ENCODE measurements at places on chromosomes 5 and 9.

- DNase-seq, result no peak
Measured at GRCh38 chr9:122382901-122383850, 12.4 kb downstream of the PTGS1 start.

DNA sequence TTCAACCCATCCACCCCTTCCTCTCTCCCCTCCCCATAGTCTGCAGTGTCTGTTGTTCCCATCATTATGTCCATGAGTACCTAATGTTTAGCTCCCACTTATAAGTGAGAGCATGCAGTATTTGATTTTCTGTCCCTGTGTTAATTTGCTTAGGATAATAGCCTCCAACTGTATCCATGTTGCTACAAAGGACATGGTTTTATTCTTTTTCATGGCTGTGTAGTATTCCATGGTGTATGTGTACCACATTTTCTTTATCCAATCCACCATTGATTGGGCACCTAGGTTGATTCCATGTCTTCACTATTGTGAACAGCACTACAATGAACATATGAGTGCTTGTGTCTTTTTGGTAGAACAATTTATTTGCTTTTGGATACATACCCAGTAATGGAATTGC lies 187.1 kb downstream of the PCSK5 start:
- DNase-seq, result no peak

- no peak for DNase-seq
Measured at GRCh38 chr9:113928269-113928668, 52.2 kb downstream of the ZNF618 start.

DNA sequence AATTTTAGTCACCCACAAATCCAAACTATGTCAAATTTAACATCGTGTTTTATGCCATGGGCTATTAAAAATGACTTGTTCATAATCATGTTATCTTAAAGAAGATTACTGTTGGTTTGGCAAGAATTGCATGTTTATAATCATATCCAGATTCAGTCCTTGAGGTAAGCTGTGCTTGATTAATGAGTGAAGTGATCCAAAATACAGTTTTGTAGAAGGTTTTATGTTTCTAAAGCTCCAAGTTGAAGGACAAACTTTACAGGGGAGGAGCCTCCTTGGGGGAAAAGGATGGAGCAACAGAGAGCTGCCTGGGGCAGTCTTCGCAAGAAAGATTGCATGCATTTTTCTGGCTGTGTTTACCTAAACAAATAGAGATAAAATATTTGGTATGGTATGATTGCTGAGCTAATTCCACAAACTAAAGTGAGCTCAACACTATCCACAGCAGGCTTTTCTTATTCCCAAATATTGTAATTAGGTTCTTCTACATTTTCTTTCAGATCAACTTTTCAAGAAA lies 189.5 kb upstream of the TYRP1 start:
- peak; percentile 22 for DNase-seq

DNA sequence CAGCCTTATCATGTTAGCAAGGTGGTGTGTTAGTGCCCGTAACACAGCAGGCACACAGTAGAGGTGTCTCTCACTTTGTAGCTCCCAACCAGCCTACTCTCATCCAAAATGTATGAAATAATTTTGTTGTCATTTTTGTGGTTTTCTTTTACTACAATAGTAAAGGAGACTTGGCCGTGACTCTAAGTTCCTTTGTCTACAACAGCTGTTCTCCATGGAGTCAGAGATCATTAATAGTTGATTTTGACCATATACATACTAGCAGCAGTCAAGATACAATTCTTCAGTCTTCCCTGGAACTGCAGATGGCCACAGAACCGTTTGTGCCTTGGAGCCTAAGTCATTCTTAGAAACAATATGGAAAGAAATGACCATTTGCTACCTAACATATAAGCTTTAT lies 567.1 kb downstream of the TLR4 start:
- DNase-seq, result no peak

GRCh38 chr9:76996700-76997099 lies 22.8 kb upstream of the FOXB2 start:
- DNase-seq, result peak; percentile 52

DNA sequence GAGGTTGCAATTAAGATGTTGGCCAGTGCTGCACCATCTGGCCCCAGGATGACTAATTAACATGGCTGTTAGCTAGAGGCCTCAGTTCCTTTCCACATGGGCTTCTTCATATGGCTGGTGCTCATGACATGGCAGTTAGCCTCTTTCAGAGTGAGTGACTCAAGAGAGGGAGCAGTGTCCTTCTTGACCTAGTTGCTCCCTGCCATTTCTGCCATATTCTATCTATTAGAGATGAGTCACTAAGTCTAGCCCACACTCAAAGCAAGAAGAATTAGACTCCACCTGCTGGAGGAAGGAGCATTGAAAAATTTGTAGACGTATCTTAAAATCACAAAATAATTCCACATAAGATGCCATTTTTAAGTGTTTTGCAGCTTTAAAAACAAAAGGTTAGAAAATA lies 651.2 kb upstream of the CCNG1 start:
- DNase-seq, result no peak

DNA sequence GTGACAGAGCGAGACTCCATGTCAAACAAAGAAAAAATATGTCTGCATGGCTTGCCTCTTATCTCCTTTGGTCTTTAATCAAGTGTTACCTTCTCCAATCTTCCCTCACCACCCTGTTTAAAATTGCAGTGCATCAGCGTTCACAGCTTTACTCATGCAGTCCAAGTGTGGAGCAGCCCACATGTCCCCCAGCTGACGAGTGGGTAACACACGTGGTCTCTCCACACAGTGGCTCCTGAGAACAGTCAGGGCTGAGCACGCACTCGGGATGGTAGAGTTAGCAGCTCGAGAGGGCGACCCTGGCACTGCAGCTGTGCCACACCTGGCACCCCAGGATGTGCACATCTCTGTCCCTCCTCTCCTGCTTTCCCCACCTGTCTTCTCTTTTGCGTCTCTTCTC lies 25.9 kb upstream of the CFAP157 start:
- DNase-seq, result no peak

DNA sequence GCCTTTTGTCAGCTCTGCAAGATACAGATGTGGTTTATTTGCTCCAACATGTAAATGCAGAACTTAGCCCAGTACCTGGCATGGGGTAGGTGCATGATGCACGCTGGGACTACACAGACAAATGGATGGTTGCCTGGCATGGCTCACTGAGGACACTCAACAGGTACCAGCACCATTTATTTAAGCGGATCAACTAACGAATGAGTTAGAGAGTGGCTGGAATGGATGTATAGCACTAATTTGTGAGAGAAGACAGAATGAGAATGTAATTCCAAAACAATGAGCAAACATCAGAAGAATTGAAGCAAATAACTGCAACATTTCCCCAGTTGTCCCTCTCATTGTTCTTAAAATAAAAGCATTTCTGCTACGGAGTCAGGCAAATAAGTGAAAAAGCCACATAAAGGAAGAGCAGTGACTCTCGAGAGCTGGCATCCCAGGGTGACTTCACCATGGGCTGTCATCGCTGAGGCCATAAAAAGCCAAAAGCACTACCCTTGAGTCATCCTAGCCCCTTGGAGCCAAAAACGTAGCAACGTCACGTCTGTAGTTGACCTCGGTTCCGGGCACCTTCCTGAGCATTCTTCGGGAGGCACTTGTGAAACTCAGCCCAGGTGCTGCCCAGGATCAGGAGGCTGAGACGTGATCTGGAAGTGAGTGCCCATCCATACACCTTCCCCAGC lies 290.3 kb downstream of the NSG2 start:
- DNase-seq, result no peak

DNA sequence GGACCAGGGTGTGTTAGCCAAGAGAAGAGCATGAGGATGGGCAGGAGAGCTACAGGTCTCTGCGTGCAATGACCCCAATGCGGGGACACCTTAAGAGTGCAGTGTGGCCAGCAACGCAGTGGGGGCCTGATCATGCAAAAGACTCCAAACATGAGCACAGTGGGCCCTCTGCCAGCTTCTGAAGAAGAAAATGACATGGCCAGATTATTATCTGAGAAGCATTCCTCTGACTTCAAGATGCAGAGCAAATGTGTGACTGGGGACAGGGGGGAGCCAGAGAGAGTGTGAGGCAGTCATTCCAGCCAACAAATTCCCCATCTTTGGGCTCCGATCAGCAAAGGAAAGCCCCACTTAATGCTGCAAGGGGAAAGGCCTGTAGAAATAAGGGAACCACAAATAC lies 229.4 kb downstream of the CDK5RAP2 start:
- no peak for DNase-seq

GRCh38 chr5:175115831-175116230 lies 328.2 kb downstream of the DRD1 start:
- no peak for DNase-seq

- no peak for DNase-seq
Measured at GRCh38 chr5:104659497-104659896, 1096.9 kb upstream of the NUDT12 start.

- DNase-seq, result no peak
Measured at GRCh38 chr5:180281706-180282105, 10.2 kb downstream of the MAPK9 start.

DNA sequence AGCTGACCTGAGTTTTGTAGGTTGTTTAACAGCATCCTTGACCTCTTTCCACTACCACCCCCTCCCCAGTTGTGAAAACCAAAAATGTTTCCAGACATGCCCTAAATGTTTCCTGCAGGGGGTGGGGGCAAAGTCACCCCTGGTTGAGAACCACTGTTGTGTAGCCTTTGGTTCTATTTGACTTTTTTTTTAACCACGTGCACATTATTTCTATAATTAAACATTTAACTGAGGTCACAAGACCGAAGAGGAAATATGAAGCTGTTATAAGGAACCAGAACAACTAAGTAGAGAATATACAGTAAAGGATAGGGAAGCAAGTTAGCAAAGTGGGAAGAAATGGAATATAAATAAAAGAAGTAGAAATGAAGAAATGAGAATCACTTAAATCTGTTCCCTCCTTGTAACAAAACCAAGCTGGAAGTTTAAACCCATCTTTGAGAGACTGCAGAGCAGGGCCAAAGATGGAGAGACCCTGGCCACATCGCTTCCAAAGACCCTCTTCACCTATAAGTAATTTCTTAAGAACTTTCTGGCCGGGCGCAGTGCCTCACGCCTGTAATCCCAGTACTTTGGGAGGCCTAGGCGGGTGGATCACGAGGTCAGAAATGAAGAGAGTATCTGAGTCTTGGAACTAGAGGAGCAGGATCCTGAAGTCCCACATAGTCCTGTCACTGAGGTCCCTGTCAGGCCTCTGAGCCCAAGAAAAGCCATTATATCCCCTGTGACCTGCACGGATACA lies 14.4 kb downstream of the SIT1 start:
- DNase-seq, result no peak

DNA sequence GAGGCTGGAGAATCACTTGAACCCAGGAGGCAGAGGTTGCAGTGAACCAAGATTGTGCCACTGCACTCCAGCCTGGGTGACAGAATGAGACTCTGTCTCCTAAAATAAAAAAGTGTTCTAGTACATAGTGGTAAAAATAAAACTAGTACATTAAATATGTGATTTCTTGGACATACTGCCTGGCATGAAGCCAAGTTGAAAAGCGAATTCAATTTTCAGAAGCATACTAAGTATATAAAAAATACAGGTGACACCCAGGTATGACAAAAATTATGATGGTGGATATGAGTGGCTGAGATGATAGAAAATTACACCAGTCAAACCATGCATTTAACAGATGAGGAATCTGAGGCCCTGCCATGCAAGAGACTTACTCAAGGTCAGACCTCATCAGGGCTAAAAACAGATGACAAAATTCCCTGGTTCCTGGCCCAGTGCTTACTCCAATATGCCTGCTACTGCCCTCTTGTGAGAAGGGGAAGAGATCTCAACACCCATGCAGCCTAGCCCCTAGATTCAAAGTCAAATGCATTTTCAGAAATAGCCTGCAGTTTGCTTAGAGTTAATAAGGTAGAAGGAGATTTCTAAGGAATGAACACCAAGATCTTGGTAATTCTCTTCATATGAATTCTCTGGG lies 46.6 kb upstream of the GNPDA1 start:
- DNase-seq, result no peak

DNA sequence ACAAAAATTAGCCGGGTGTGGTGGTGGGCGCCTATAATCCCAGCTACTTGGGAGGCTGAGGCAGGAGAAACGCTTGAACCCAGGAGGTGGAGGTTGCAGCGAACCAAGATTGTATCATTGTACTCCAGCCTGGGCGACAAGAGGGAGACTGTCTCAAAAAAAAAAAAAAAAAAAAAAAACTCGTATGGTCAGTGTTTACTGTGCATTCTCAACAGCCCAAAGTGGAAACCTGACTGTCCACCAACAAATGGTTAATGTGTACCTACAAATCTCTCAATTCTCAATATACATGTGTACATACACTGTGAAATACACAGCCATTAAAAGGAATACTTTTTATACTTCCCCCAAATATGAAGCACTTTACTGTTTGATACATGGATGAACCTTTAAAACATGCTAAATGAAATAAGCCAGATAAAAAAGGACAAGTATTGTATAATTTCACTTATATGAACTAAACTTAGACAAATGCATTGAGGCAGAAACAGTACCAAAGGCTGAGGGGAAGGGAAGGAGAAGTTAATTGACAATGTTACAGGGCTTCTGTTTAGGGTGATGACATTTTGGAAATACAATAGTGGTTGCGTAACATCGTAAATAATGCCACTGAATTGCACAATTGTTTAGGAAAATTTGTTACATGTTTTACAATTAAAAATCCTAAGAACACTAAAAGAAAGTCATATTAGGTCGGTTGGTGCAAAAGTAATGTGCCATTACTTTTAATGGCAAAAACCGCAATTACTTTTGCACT lies 16.5 kb downstream of the DNAJA1 start:
- peak; percentile 6 for DNase-seq

DNA sequence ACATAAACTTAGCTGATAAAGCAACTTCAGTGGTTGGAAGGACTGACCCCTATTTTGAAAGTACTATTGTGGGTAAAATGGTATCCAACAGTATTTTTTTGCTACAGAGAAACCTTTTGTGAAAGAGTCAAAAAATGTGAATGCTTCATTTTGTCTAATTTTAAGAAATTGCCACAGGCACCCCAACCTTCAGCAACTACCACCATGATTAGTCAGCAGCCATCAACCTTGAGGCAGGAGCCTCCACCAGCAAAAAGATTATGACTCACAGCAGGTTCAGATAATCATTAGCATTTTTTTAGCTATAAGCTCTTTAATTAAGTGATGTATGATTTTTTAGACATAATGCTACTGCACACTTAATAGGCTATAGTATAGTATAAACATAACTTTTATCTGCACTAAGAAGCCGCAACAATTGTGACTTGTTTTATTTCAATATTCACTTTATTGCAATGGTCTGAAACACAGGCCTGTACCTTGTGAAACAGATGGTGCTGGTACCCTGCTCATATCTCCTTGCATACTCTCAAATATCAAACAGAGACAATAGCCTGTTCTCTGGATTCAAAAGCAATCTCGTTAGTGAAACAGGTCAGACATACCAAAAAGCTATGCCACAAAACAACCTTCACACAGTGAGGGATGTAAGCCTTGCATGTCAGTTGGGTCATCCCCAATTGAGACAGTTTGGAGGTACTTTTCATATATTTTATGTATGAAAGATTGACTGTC lies 261.2 kb upstream of the FAM174A start:
- DNase-seq, result no peak

DNA sequence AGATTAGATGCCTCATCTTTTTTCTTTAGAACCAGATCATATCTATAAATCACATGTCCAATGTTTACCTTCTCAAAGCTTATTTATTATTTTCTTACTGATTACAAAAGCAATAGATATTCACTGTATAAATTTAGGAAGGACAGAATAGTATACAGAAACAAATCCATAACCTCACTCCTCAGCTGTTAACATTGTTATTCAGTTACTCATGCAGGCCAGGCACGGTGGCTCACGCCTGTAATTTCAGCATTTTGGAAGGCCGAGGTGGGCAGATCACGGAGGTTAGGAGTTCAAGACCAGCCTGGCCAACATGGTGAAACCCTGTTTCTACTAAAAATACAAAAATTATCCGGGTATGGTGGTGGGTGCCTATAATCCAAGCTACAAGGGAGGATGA lies 15.3 kb downstream of the STOM start:
- no peak for DNase-seq

GRCh38 chr9:121206516-121207370 lies 5.1 kb upstream of the RAB14 start:
- no peak for DNase-seq

All from eye (tissue), 1 donor.